ENCODE measurements at places on chromosomes 12 and 14.

GRCh38 chr12:91058786-91059185 is 962 bp upstream of the KERA start:
- DNase-seq = no peak

DNA sequence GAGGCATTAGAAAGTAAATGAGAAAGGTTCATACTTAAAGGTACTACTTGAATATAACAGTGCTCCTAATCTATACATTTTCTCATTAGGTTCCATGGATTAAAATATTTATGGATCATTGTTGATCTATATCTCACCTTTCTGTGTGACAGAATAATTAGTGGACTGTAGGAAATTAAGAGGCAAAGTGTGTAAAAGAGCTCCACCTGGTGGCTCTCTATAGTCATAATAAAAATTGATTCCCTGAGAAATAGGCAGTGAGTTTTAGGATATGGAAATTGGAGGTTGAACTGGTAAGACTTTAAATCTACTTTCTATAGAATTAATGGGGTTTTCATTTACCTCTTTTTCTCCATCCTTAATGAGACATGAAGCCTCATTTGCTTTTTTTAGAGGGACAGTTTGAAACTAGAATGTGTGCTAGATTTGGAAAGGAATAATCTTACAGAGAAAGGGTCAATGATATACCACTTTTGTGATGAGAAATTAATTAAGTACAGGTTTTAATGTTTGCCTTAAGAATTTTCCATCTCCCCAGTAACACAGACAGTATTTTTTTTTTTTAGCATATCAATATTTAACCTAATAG is 11.8 kb upstream of the DERA start:
- peak; percentile 15 for DNase-seq

GRCh38 chr14:55025948-55026347 is 951 bp downstream of the WDHD1 start:
- DNase-seq = no peak

- DNase-seq = no peak
These were observed 63.7 kb upstream of the GSC start for GRCh38 chr14:94833633-94834032.

DNA sequence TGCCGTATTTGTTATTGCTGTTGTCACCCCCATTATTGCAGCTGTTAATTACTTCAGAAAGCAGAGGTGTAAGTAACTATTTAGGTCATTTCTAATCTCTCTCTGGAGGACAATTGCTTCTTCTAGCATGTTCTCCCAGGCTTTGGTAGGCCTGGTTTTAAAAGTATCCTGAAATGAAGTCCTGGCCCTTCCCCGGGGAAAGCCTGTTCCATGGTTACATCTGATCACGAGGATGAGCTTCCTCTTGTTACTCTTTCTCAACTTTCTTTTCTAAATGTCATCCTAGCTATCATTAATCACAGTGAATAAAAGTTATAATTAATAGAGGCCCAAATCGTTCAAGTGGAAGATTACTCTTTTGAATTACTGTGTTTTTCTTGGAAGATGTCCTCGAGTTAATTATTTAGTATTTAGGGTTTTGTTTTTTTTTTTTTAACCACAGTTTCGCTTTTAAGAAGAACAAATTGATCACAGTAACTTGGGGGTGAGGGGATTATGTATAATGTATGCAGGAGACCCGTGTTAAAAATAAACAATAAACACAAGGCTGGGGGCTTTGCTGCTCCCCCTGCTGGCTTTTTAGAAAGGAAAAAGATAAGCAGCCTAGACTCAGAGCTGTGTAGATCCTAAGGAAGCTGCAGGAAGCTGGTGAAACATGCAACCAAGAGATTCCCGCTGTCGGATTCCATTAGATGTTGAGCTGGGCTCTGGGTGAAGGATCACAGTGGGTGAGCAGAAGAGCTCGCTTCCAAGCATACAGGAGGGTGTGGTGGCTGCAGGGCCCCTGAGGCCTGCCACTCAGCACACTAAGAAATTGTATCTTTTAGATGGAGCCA is 420.1 kb downstream of the FUT8 start:
- peak; percentile 22 for DNase-seq

- DNase-seq = no peak
These were observed 25.8 kb upstream of the TMCC3 start for GRCh38 chr12:94676031-94676641.

DNA sequence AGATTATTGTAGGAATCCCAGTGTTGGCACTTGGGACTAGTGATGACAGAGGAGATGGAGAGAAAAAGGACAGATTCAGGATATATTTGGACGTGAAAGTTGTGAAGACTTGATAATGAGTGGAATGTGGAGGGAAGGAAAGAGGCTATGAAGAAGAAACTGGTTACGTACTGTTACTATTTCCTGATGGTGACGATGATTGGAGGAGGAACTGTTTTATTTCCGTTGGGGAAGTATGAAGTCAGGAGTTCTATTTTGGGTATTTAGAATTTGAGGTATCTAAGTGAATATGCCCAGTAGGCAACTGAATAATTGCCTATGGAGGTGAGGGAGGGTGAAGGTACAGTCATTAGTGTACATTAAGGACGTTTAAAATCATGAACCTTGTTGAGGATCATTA is 207.2 kb downstream of the TMTC2 start:
- DNase-seq = no peak

DNA sequence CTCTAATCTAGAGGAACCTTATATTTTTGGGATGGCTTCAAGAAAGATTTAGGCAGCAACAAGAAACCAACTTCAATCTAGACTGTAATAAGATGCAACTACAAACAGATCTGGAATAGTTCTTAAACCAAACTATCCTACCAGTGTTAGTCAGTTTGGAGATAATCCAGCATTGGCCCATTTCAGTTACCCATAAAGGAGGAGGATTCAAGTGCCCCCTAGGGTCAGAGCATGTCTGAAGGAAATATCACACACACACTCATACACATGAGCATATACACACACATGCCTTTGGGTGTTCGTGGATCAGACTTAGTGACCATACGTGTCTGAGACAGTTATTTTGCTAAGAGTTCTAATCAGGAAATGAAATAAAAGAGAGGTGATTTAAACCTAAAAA is 261.2 kb downstream of the ADAMTS20 start:
- no peak for DNase-seq

- DNase-seq = peak; percentile 43
These were observed 351.0 kb downstream of the NAV3 start for GRCh38 chr12:78181544-78182162.

- DNase-seq = peak; percentile 100
These were observed 81.6 kb downstream of the PHETA1 start for GRCh38 chr12:111287125-111287900.

DNA sequence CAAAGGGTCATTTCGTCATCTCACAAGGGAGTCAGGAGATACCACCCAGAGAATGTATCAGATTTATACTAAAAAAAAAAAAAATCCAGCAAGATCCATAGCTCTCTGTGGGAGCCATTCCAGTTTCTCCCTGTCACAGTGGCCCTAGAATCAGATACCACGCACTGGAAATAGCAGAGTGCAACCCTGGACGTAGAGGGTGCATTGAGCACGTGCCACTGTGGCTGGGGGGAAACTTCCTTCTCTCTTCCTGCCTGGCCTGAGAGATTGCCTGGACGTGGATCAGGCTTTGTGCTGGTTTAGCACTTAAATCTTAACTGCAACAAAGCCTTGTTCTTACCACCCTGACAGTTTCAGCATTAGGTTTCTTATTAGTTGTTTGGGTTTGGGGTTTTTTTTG is 124.3 kb downstream of the FBXL14 start:
- DNase-seq = no peak

- DNase-seq = no peak
These were observed 313.6 kb downstream of the NUAK1 start for GRCh38 chr12:105825141-105825540.

DNA sequence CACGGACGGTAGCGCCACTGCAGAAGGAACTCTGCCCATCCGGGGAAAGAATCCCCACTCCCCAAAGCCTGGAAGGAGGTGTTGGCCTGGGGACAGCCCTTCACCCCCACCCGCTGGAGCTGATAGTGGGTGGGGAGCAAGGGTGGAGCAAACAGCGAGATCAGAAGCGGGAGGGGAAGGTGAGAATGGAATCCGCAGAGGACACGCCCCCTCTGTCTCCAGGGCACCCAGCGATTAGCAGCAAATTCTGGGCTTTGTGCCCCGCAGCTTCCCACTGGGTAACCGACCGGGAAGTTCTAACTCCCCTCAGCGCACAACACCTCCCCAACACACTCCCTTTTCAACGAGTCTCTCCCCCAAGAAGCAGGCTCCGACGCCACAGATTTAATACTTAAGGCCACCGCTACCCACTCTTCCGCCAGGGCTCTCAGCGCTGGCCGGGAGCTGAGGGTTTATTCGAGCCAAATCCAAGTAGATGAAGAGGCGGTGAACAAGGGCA is 1.4 kb downstream of the SLC25A29 start:
- DNase-seq = peak; percentile 81

GRCh38 chr12:96445691-96446583 is 43.4 kb upstream of the CFAP54 start:
- DNase-seq = no peak

DNA sequence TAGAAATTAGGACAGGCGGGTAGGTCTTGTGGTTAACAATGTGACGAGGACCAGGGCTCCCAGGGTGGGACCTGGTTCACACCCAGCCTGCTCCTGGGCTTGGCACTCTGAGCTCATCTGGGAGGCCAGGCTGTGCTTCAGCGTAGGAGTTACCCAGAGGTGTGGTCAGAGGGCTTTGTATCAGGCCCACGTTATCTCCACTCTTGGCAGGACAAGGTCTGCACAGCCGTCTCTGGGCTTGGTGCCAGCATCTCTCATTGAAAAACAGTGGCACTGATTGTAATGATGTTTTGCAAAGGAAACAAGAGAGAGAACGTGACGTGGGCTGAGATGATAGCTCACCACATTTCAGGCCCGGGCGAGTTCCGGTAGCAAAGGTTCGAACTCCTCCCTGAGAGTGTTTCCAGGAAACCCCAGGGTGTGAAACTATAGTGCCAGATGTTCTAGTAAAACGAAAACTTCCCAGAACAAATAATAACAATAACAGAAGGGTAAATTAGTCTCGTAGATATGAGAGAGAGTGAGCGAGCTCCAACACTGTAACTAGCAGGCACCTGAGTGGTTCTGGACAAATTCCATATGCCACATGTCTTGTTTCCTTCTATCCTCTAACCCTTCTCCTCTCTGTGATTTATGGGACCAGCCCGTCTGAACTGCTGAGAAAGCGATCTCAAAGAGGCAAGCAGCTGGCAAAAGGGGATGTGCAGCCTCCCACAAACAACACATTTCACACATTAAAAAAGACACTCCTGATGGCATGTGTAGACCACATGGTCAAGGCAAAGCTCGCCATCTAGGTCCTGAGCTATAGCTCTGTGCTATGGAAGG is 227.3 kb downstream of the KTN1 start:
- DNase-seq = peak; percentile 57

GRCh38 chr14:74574090-74574433 is 38.0 kb downstream of the LTBP2 start:
- no peak for DNase-seq

All from NCI-H1417 (cell line).